Amygdala (tissue), 56 donors: ENCODE measurements at places on chromosomes 4 and X.
A peak's percentile ranks its signal among the peaks of the same experiment; 100 is the strongest.

DNA sequence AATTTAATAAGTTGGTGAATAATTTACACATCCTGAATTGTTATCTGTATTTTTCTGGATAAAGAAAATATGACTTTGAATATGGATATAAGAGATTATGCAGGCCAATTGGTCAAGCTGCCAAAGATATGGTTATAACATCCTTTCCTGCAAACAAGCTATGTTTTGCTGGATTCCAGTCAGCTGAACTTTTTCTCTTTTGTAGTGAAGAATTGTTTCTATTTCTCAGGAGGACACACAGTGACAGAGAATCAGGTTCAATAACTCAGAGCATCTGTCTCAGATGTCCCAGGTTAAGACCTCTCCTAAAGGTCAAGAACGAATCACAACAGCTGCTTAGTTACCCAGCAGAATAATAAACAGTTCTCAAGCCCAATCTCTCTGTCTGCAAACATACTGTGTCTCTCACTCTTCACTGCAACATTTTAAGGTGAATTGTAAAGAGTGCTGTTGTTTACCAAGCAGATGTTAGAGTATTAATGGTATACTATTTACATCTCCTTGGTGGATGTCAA, 189.5 kb upstream of the ANKRD50 start:
- DNase-seq = no peak

- no peak for DNase-seq
Measured at GRCh38 chr4:173680278-173680677, 150.2 kb upstream of the HAND2 start.

DNA sequence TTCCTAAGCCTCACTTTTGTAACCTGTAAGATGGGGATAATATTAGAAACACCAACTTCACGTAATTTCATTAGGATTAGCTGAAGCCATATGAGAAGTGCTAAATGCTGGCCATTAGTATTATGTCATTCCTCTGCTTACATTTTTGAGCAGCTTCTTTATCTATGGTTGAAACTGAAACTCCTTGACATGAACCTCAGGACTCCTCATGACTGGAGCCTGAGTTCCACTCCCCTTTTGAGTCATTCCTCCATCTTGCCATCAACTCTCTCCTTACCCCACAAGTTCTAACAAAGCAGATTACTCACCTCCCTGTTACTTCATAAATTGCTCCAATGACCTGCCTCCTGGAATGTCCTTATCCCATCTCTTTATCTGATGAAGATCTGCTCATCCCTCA, 123.2 kb upstream of the KCNIP4 start:
- no peak for DNase-seq

DNA sequence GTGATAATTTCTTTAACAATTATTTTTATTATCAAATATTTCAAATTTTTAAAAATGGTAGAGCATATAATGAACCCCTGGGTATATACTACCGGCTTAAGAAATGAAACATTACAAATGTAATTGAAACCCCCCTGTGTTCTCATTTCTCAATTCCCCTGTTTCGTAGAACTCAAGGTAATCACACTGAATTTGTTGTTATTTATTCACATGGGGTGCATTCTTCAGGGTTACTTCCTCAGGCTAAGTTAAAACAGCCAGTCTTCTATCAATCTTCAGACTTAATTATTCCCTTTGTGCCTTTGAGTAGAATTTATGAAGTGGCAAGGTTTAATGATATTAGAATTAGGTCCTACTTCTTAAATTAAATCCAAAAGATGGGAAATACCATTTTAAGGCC, 128.2 kb downstream of the ANAPC10 start:
- DNase-seq = no peak

GRCh38 chrX:68443155-68443868, 10.0 kb upstream of the OPHN1 start:
- DNase-seq = no peak

DNA sequence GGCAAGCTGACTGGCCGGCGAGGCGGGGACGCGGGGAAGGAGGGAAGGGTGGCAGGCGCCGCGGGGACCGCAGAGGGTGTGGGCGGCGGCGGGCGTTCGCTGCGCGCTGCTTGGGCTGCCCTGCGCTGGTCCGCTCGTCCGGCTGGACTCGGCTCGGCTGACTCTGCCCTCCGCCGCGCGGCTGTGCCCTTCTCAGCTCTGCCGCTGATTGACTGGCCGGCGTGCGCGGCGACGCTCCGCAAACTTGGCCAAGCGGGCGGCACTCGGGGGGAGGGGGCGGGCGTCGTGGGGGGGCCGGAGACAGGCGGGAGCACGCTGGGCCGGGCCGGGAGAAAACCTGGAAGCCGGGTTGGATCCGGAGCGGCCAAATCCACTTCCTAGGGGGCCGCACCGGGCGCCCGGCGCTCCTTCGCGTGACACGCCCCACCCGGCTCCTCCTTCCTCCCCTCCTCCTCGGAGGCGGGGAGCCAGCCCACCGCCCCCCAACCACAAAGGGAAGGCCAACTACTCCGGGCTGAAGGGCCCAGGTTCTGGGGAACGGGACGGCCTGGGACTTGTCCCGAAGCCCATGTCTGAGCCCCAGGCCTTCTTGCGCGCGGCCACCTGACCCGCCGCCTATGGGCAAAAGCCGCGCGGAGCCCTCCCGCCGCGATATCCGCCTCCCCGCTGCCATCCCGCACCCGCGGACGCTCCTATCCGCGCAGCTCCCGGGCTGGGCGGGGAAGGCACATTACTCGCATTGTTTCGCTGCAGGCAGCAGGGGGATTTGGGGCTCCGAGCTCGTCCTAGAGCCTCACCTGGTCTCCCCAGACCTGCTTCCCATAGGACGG, at the start of gene GPC4:
GPC4 (minus strand) TSS at position 214 of the 830 bp plus-strand sequence. CDS start 524 bp downstream, outside the sequence.
- DNase-seq = peak; percentile 44

GRCh38 chr4:85520765-85521749, 46.1 kb downstream of the ARHGAP24 start:
- DNase-seq = no peak

- no peak for DNase-seq
Measured at GRCh38 chr4:71275570-71275969, 63.2 kb upstream of the SLC4A4 start.
